Myocyte (in vitro differentiated cells): ENCODE measurements at places on chromosomes 4 and X. TPM values are rescaled to one million over a fixed set of nuclear protein-coding genes. Genes with fewer than 3 reads are reported as not detected.
A peak's percentile ranks its signal among the peaks of the same experiment; 100 is the strongest.

DNA sequence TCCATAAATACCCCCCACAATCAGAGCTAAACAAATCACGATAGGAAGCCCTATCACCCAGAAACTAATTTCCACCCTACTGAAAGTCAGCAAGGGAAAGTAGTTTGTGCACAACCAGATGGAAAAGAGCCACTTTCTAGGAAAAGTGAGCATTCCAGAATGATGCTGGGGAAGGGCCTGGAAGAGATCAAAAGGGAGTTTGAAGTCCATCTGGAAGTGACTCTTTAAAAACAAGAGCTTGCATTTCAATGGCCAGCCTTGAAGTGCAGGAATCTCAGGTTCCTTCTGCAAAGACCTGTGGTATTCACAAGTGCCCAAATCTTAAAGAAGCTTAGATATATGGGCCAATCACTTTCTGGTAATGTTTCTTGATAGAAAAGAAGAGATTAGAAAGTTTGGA lies 97.0 kb upstream of the LDB2 start:
- DNase-seq = no peak

GRCh38 chrX:44143061-44143602 lies 169.9 kb upstream of the NDP start:
- no peak for DNase-seq

GRCh38 chr4:34422472-34423175 lies 1821.7 kb downstream of the ARAP2 start:
- peak; percentile 37 for DNase-seq

MAGEA1 gene
- not detected in 2 replicates for total RNA-seq

ASB9 gene
- 0.70 and 1.1 TPM in 2 replicates for total RNA-seq

TEX13A gene
- not detected in 2 replicates for total RNA-seq

DNA sequence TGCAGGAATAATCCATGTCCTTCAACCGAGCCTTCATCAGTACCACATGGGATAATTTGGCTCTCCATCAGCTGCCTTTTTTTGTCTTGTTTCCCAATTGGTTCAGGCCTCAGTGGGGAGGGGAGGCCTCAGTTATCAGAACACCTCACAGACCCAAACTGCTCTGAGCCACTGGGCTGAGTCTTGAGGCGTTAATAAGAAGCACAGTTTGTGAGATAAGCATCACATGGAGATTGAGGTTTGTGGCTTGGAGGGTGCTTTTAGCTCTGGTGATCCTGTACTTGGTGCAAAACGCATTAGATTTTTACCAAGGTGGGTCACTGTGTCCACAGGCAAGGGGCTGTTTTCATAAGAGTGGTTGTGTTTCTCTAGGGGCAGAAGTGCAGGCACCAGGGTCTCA lies 82.8 kb upstream of the HPF1 start:
- no peak for DNase-seq

DNA sequence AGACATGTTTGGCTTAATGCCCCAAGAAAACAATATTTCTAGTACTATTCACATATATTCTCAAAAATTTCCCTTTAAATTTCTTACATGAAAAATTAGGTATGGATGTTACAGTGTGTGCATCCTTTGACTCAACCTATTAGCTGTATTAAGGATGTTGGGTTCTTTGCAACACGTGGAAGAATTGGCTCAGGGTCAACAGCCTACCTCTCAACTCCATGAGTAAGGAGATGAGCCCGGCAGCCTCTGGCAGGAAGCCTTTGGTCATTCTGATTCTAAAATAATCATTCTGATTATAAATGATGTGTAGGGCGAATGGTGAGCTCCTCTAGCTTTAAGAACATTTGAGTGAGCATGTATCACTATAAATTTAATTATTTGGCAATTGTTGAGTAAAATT lies 148.0 kb upstream of the WDFY3 start:
- DNase-seq = no peak
